ENCODE measurements at places on chromosomes 6 and 20. TPM values are rescaled to one million over a fixed set of nuclear protein-coding genes. Genes with fewer than 3 reads are reported as not detected.

IL17A gene
- not detected for total RNA-seq

GRCh38 chr6:130694606-130695005, 132.6 kb upstream of the SMLR1 start:
- no peak for DNase-seq

- DNase-seq: no peak
Measured at GRCh38 chr20:18072532-18072931, 14.8 kb upstream of the OVOL2 start.

PM20D2 gene
- 10.1 TPM for total RNA-seq

PLEKHG1 gene
- 21.1 TPM for total RNA-seq

DNA sequence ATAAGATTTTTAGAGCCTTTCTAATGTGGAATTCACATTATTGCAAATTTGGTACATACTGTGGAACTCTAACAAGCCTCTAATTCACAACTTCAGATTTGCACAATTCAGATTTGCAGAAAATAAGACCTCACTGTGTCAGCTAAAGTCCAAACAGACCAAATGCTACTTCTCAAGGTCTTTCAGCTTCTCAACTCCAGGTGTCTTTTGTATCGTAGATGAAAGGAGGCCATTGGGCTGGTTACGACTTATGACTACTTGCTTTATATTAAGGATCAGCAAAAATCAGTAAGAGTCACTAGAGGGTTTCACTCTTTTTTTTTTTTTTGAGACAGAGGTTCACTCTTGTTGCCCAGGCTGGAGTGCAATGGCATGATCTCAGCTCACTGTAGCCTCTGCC, 37.8 kb downstream of the ZNF217 start:
- no peak for DNase-seq

CPNE5 gene
- 122 TPM for total RNA-seq

GRCh38 chr6:35727935-35728682, 8.7 kb upstream of the ARMC12 start:
- DNase-seq: peak; percentile 96

GRCh38 chr6:92945799-92946198, 473.6 kb downstream of the EPHA7 start:
- no peak for DNase-seq

DNA sequence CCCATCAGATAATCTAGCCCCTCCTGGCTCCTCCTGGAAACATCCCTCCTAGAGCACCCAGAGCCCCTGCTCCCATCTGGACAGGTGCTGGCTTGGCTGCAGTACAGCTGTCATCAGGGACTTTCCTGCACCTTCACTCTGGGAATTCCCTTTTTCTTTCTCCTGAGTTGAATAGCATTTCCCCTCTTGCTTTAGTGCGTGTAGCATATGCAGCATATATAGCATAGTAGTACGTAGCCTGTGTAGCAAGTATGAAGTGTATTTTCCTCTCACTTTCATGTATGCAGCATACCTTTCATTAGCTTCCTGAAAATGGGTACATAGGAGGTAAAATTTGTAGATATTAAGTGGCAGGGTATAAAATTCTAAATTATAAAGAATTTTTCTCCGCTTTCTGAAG, 352.9 kb downstream of the ESR1 start:
- DNase-seq: no peak

DNA sequence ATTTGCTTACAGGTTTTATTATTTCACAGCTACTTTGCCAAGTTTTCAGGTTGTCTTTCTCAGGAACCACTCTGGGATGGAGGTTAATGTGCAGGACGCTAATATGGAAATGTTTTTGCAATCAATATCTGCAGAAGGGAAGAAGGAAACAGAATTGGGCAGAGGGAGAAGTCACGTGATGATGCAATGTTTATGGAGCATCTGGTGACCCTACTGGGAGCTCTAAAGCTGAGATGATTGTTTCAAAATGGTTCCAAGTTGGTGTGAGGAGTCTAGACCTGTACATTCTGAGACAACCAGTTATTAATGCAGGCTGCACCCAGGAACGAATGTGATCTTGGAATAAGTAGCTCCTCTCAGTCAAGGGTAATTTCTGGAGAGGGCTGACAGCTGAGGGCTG, 905.4 kb upstream of the FLRT3 start:
- DNase-seq: no peak

DNA sequence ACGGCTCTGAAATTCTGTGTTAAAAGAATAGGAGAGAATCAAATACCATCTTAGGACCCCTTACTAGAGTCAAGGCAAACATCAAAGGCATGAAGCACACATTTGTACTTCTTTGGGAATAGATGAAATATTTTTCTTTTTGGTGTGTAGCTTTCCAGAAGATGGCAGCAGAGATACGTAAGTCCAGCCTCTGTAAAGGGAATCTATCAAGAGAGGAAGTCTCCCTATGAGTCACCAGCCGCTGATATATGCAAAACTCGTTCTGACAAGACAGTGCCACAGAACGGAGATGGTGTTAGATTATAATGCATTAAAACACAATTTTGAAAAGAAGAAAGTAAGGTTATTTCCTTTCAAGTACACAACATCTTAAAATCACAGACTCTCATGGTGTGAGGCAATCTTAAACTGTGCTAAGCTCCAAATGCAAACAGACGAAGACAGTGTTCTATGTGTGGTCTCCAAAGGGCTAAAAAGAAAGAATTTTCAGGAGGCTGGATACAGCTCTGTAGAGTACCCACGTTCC, 120.0 kb upstream of the AGPAT4 start:
- no peak for DNase-seq

- no peak for DNase-seq
Measured at GRCh38 chr6:168472363-168472762, 31.4 kb downstream of the SMOC2 start.

- no peak for DNase-seq
Measured at GRCh38 chr6:127403636-127404035, 55.6 kb downstream of the KIAA0408 start.

TOX2 gene
- total RNA-seq: 24.3 TPM

SPATS1 gene
- 0.62 TPM for total RNA-seq

NMBR gene
- total RNA-seq: 0.53 TPM

- no peak for DNase-seq
Measured at GRCh38 chr6:20377623-20378265, 23.9 kb upstream of the E2F3 start.

DNA sequence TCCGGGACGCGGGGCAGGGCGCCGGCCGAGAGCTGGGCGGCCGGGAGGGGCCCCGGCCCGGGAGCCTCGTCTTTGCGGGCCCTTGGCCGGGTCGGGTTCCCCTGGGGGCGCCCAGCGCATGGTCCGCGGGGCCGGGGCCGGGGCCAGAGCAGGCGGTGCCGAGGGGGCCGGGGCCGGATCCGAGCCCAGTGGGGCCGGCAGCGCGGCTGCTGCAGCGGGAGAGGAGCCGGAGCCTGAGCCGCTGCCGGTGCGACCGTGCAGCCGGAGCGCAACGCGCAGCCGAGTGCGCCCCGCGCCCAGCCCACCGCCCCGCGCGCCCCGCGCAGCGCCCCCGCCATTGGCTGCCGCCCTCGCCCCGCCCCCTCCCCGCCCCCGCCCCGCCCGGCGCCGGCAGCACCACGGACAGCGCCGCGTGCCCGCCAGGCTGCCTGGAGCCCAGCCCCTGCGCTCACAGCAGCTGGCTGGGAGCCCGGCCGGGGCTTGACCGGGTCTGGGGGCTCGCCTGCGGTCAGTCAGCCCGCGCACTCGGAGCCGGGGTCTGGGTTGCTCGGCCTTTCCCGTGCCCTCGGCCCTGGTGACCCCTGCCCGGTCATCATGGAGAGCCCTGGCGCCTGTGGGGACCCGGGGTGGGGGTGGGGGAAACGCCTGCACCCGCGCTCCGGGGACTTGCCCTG, at the start of gene HRH3:
Gene HRH3, minus strand, starts transcription at position 287 of the 674 bp plus-strand sequence. CDS start 308 bp downstream, outside the sequence.
- no peak for DNase-seq

GRCh38 chr20:10521068-10521831, 86.1 kb downstream of the SLX4IP start:
- DNase-seq: no peak

DNA sequence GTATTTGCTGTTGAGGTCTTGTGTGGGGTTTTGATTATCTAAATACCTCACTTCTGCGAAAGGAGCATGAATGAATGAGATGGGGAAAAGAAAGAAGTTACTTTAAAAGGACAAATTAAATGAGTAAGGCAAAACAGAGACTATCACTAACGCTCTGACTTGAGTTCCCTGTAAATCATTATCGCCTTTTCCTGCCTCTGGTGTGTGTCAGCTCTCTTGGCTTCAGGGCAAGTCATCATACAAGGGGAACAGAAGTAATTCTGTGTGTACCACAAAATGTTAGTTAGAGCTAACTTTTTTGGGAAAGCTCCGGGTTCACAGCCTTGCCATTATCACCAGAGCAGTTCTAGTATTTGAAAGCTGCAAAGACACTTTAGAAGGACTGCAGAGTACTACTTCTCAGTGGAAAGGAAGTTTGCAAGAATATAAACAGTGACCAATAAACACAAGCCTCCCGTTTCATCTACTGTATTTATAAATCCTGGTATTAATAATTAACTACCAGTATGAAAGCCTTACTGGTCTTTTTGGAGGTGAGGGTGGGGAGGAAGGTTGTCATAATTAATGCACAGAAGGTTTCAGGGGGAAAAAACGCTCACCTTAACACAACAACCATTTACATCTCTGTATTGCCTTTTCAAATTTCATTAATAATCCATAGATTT, 1.2 kb downstream of the DZANK1 start:
- no peak for DNase-seq

DNA sequence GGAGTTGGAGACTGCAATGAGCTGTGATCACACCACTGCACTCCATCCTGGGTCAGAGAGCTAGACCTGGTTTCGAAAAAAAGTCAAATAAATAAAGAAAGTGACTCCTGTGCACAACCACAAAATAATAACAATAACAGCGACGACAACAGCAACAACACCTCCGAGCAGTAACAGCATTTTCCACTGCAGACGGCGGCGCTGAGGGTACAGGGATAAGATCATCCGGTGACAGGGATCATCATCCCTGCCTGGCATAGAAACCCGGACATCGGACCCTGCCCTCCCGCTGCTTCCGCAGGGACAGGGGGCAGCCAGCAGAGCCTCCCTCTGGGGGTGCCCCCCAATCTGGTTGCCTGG, 11.5 kb downstream of the SRXN1 start:
- DNase-seq: no peak

PHF1 gene
- 105 TPM for total RNA-seq

ERVFRD-1 gene
- not detected for total RNA-seq

- DNase-seq: no peak
Measured at GRCh38 chr6:74964871-74965441, 240.9 kb downstream of the COL12A1 start.

DNA sequence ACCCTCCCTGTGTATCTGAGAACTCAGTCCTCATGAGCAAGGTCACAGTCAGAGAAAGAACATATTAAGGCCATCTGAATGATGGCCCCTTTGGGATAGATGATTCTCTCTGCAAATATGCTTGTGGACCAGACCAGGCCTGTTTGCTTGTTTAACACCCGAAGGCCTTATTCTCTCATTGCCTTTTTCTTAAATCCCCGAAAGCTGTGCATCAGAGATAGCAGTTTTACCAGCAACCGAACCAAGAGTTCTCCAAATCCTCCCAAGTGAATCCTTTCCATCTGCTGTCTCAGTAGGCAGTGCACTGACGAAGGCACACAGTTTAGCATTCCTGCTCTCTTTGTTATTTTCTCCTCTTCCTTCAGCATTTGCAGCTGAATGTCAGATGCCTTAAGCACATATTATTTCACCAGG, 79.8 kb downstream of the TRMT6 start:
- DNase-seq: no peak

- DNase-seq: no peak
Measured at GRCh38 chr6:143708889-143709288, 31.1 kb downstream of the PHACTR2 start.

HACE1 gene
- total RNA-seq: 47.9 TPM

TPBG gene
- 11.1 TPM for total RNA-seq

DNA sequence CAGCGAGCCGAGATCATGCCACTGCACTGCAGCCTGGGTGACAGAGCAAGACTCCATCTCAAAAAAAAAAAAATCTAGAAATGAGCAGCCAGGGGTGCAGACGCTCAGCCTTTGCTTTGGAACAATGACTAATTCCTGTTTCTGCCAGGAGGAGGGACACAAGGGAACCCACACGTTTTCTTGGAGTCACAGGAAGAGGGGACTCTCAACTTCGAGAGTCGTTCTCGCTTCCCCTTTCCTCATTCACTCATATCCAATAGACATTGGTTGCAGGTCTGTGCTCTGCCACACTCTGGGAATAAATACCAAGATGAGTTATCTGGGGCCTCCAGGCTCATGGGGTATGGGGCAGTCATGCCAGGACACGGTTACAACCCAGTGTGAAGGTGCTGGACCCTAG, 91.5 kb upstream of the RREB1 start:
- no peak for DNase-seq

Measured in dorsolateral prefrontal cortex (tissue), 122 donors.